ENCODE measurements at places on chromosomes 5 and 9.

DNA sequence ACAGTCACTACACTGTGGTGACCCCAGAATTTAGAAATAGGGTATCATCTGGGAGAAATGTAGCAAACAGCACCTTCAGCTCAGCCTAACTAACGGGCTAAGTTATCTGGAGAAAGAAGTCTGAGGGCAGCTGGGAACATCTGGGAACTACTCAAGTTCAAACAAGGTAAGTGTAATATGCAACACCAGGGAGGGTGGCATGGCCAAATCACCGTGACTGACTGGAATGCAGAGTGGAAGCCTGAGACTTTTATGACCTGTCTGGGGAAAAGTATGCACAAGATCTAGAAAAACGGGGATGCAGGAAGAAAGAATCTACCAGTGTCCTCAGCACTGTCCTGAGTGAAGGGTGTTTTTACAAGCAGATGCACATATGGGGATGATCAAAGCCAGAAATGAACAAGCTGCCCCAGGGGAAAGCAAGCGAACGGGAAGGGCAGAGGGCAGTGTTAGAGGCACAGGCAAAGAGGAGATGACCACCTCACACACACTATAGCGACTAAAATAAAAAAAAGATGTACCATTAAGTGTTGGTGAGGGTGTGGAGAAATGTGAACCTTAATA, 59.9 kb downstream of the SERINC5 start:
- DNase-seq, result no peak

- DNase-seq, result no peak
Measured at GRCh38 chr9:134568116-134568515, 73.5 kb upstream of the COL5A1 start.

DNA sequence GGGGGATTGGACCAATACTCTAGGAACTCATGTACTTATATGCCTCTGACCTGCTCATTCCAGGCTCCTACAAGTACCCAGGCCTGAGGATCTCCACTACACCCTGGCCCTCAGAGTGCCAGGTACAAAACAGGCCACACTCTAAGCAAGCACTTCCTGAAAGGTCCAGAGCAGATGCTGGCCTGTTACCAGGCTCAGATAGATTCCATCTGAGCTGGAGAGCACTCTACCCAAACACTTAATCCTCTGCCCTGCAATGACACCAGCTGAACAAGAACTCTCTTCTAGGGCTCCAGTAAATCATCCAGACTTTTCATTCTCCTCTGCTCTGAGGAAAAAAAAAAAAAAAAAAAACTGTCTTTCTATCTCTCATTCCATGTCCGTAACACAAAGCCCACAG, 2.9 kb downstream of the P4HA2 start:
- no peak for DNase-seq

DNA sequence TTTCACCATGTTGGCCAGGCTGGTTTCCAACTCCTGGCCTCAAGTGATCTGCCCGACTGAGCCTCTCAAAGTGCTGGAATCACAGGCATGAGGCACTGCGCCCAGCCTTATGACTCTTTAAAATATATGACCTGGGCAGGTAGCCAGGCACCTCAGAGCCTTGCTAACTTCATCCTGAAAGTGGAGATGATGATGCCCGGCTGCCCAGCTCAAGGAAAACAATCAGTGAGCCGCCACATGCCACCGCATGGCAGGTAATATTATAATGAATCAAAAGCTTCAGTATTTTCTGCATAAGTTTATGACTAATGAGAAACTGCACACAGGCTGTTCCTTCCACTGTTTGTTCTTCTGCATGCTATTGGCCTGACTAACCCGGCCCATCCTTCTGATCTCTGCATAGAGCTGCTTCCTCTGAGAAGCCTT, 30.4 kb upstream of the DMRT1 start:
- DNase-seq, result no peak

DNA sequence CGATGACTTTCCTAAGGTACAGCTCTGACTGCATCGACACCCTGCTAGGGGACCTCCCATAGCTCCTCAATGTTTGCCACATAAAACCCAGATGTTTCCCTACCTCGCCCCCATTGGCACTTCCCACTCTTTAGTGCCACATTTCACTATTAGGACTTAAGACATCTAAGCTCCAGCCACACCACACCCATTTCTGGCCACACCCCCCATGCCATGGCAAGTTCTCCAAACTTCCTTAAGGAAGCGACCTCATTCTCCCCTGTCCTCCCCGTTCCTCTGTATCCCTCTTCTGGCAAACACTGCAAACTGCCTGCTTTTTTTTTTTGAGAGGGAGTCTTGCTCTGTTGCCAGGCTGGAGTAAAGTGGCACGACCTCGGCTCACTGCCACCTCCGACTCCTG, 62.9 kb downstream of the USP20 start:
- no peak for DNase-seq

DNA sequence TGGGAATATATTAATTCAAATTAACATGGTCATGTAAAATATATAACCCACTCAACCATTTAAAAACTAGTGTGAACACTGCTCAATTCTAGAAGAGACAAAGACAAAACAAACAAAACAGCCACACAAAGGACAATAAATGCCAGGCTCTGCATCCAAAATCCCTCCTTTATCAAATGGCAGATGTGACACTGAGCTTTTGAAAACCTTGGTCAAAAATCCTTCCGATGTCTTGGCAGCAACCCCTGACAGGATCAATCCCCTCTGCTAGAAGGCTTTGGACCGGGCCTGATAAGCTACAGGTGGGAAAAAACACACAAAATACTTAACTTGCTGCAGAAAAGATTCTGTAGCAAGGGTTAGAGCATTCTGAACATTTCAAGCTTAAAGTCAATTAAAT, 61.5 kb downstream of the ZFR start:
- DNase-seq, result no peak

GRCh38 chr9:98860871-98861293, 53.4 kb downstream of the GALNT12 start:
- peak; percentile 89 for DNase-seq

DNA sequence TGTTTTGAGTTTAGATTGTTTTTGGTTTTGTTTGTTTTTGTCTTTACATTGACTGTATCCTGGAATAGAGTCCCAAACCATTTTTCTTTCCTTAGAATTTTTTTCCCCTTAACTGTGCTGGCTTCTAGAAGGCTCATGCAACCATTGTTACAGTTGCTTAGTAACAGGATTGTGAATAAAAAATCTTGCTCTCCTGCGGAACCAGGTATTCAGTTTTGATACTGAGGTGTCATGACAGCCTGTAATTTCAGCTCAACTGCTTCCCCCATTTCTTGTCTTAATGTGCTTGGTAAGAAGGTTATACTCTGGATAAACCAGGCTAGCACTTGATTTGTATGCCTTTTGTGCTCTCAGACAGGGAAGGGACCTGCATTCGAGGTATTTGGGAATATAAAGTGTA, 42.1 kb downstream of the FOCAD start:
- no peak for DNase-seq

- peak; percentile 79 for DNase-seq
Measured at GRCh38 chr5:121199216-121199999, 652.3 kb upstream of the FTMT start.

DNA sequence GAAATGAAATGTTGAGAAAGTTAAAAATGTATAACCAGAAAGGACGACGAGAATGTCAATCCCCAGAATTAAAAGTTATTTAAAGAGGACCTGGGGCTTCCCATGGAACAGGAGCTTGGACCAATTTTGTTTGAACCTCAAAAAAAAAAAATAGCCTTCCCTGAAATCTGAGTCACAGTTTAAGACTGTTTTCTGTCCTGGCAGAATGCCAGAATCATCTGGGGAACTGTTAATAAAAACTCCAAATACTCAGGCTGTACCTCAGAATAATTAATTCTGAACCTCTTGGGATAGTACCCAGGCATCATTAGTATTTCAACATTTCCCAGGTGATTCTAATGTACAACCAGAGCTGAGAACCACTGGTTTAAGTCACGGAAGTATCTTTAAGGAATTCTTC, 102.2 kb upstream of the SLCO6A1 start:
- DNase-seq, result no peak

DNA sequence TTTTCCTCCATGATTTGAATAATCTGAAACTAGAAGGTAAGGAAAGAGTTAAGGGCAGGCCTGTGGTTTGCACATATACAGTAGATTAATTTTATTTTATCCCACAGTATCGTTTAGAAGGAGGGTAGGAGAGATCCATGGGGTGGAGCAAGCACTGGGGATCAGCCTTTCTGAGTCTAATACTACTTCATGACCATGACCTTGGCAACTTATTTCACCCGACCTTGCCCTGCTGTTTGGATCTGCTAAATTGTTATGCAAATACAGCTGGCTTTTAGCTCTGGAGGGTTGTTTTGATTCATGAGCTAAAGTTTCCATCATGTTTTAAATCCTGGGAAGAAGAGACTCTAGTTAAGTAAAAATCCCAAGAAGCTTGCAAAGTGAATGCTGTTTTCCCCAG, 864 bp upstream of the GRIN3A start:
- DNase-seq, result no peak

DNA sequence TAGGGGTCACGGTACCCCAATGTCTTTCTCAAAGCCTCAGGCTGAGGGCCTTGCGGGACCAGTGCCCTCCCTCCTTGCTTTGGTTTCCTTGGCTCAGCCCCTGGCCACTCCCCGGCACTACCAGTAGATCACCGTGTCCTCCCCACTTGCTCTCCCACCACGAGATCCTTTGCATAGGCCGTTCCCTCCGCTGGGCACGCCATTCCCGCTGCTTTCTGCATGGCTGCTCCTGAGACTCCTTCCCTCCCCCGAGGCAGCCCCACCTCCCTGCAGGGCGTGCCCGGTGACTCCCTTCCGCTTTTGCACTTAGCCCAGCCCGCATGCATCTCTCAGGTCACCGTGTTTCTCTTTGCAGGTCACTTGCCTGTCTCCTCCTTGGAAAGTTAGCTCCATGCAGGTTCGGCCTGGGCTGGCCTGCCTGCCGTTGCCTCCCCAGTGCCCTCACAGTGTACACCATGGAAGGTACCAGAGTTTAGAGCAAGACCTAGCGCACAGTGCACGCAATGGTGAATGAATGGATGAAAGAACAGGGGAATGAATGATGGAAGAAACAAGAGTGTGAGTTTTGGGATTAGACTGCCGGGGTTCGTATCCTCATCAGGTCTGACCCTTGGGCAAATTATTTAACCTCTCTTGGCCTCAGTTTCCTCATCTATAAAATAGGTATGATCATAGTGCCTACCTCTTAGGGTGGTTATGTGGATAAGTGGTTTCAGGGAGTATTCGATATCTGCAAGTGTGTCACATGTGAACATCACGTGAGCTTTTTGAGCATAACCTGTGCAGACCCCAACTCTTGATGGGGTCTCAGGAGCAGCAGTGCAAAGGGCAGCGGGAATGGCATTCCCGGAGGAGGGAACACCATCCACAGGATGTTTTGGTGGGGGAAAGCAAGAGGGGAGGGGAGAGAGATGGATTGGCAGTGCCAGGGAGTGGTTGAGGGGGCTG, 214.3 kb downstream of the C9orf50 start:
- no peak for DNase-seq

GRCh38 chr9:36903541-36904435, 130.3 kb downstream of the PAX5 start:
- no peak for DNase-seq

DNA sequence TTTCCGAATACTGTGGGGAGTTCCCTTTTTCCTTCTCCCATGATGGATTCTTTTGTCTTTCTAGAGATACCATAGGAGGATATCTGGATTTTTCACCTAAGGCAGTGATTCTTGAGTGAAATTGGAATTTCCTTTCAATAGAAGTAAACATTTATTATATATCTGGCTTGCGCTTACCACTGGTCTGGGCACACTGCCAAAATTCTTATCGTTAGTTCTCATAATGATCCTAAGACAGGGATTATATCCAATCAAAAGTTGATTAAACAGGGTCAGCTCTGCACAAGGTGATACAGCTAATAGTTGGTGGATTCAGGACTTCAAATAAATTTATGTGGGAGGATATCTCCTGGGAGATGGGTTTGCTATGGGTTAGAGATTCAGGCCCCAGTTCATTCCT, 9.6 kb downstream of the TLE4 start:
- DNase-seq, result no peak

- DNase-seq, result no peak
Measured at GRCh38 chr9:111605041-111605559, 5.7 kb upstream of the PTGR1 start.

DNA sequence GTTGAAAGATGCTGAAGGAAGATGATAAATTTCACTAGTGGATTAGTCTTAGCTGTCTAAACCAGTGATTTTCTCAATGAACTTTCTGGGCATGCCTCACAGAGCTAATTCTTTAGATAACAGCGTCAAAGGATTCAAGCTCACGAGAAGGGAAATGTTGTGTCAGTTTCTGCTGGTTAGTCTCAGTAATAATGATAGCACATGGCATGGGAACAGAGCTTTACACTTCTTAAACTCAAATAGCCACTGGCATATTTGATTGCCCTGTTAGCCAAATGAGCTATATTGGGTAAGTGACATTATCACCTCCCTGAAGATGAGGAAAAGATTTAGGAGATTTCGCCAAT, 139.3 kb upstream of the NR3C1 start:
- no peak for DNase-seq

DNA sequence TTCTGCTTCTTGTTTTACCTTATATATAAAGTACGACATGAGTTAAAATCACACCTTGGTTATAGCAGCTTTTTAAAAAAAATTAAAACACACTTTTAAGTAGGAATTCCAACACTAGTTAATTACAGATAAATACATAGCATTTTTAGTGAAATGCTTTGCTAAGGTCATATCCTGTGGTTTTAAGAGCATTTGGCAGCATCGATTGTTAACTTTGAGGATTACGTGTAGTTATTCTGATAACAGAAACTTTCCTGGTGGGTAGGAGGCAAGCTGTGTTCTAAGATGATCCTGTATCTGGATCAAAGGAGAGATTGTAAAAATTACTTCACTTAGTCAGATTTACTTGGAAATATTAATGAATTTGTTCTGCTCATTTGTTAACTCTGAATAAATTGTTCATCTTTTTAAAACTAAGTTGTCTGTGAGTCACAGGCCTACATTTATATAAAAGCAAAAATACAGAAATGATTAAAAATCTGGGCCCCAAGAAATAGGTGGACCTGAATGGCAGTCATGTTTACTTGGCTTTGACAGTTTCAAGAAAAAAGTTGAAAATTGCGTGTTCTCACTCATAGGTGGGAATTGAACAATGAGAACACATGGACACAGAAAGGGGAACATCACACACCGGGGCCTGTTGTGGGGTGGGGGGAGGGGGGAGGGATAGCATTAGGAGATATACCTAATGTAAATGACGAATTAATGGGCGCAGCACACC, 58.3 kb downstream of the TRIO start:
- DNase-seq, result no peak

DNA sequence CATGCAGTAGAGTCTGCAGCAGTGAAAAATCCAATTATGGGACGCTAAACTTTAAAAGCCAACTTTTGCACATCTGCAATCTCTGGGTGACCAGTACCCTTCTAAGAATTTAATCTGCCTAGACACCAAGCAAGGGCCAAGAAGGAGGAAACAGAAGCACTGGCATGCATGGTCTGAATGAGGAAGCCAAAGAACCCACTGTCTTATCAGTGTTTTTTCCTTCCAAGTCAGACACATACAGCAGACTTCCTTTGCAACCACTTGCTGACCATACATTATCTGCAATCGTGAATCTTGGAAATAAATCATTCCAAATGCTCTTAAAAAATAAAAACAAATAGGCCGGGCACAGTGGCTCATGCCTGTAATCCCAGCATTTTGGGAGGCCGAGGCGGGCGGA, 65.9 kb downstream of the DEPDC1B start:
- no peak for DNase-seq

GRCh38 chr9:133004091-133004998, 25.9 kb downstream of the GFI1B start:
- no peak for DNase-seq

Data from fibroblast of skin of left biceps (primary cell).